ENCODE measurements at places on chromosomes 6 and 20.

DNA sequence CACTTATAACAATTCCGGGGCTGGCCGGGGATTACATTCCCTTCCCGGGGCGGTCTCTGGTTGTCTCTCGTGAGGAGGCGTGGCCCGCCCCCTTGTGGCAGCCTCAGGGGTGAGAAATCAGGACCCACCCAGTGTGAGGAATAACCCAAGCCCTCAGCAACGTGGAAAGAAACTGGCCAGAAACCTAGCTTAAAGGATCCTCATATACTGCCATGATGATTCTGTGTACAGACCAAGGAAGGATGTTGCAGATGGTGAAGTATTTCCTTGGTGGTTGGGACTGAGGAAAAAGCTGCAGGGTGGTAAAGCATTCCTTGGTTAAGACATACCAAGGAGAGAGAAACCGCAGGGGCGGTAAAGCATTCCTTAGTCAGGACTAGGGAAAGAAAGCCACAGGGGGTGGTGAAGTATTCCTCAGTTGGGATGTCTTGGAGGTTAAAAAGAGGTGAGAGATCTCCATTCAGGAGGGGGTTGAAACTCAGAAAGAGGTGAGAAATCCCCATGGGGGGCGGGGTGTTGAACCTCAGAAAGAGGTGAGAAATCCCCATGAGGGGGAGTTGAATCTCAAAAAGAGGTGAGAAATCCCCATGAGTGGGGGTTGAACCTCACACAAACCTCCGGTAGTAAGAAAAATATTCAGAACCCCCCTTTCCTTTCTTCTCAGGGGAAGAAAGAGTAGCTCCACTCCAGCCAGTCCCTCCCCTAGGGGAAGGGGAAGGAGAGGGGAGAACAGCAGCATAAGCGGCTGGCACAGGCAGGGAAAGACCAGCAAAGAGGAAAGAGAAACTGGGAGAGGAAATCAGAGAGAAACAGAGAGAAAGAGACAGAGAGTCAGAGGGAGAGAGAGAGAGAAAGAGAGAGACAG lies 238.1 kb downstream of the RNGTT start:
- no peak for DNase-seq

DNA sequence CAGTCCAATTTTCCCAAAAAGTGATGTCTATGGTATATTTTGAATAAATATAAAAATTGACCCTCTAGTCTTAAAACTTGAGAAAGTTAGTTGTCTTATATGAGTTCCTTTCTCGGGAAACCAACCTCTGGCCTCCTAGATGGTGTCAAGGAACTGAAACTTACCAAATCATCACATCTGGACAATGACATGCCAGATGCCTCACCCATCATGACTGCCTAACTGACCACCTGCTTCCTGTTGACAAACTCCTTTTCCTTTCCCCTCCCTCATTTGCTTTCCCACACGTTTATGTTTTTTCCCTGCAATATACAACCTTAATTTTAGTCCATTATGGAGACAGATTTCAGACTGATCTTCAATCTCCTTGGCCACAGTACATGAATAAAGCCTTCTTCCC lies 731.0 kb downstream of the EPHA7 start:
- DNase-seq, result no peak

DNA sequence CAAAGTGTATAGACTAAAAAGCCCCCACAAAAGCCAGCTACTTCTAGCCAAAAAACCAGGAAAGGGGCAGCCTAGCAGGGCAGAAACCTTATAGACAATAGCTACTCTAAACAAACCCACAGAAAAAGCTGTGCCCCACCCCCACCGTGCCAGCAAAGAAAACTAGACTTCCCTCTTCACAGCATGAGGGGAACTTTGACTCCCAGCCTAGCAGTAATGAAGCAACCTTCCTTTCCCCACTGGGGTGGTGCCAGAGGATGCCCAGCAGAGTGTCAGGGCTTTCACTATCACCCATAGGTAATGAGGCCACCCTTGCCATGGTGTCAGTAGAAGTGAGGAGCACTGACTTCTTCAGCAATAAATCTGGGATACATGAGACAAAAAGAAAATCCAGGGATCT lies 99.0 kb upstream of the LGSN start:
- DNase-seq, result no peak

- no peak for DNase-seq
Measured at GRCh38 chr20:45211569-45212474, 5.0 kb downstream of the SEMG1 start.

DNA sequence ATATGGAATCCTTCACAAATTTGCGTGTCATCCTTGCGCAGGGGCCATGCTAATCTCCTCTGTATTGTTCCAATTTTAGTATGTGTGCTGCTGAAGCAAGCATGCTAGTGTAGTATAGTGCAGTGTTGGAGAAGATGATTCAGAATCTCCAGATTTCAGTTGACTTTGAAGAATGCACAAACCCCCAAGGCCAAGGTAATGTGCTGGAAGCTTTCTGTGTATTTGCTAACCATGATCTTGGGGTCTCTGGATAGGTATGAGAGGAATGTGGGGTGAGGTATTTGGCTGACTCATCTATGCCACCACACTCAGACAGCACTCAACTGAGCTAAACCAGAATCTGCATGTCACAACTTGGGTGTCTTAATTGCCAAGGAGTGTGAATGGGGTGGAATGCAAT lies 42.6 kb upstream of the DEK start:
- DNase-seq, result no peak

Measured in stimulated activated CD8-positive, alpha-beta memory T cell treated with anti-CD3 and anti-CD28 coated beads, Interleukin-2, amount 100 ng/mL, for 1 hour (primary cell).